Type B pancreatic cell (in vitro differentiated cells): ENCODE measurements at places on chromosomes 1 and 21. TPM values are rescaled to one million over a fixed set of nuclear protein-coding genes. Genes with fewer than 3 reads are reported as not detected.

SLC35D1 gene
- total RNA-seq: 10.0 and 13.0 TPM in 2 replicates

MYOG gene
- total RNA-seq: 2.1 TPM in 1 of 2 replicates, not detected in the other

HSF2BP gene
- 1.1 and 1.3 TPM in 2 replicates for total RNA-seq

GPR25 gene
- not detected in 2 replicates for total RNA-seq

SLAMF7 gene
- 0.45 and 0.48 TPM in 2 replicates for total RNA-seq

ITGB2 gene
- 0.36 and 0.80 TPM in 2 replicates for total RNA-seq

GRCh38 chr1:182391028-182391361 is 595 bp downstream of the GLUL start:
- no peak for DNase-seq
- peak overlapping the region; percentile 99 for H3K4me3 ChIP-seq
- peaks cover 39% of the 10 kb centered on the region for H3K36me3 ChIP-seq
- H3K27me3 ChIP-seq: no peaks in the 10 kb centered on the region
- peaks cover 33% of the 10 kb centered on the region for H3K4me1 ChIP-seq

GRCh38 chr1:210586771-210587170 is 258.1 kb downstream of the HHAT start:
- H3K4me3 ChIP-seq: no peak overlapping the region
- no peaks in the 10 kb centered on the region for H3K36me3 ChIP-seq
- H3K4me1 ChIP-seq: peaks cover 6% of the 10 kb centered on the region
- H3K27me3 ChIP-seq: peaks cover 12% of the 10 kb centered on the region
- DNase-seq: no peak

GRCh38 chr1:74464037-74464436 is 48.4 kb downstream of the LRRC53 start:
- peaks cover 4% of the 10 kb centered on the region for H3K4me1 ChIP-seq
- H3K36me3 ChIP-seq: no peaks in the 10 kb centered on the region
- no peak overlapping the region for H3K4me3 ChIP-seq
- no peak overlapping the region for H3K27ac ChIP-seq
- no peak for DNase-seq
- H3K27me3 ChIP-seq: peaks cover 11% of the 10 kb centered on the region

DNA sequence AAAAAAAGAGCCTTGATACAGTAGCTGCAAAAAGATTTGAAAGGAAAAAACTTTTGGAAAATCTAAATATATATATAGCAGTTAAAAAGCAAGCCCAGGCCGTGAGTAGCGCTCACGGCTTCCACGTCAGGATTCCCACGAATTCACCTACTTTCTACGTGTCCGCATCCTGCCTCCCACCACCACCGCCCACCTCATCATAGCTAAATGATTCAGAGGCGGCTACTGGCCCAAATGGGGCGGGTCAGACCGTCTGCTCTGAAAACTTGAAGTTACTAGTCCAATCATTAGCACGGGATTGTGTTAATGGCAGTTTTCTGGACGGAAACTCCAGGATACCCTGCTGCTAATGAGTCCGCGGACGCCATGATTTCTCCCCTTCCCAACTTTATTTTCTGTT is 1.3 kb upstream of the CCSAP start:
- peak overlapping the region; percentile 89 for H3K4me3 ChIP-seq
- peaks cover 25% of the 10 kb centered on the region for H3K27me3 ChIP-seq
- DNase-seq: no peak
- H3K4me1 ChIP-seq: peaks cover 26% of the 10 kb centered on the region
- peaks cover 11% of the 10 kb centered on the region for H3K36me3 ChIP-seq

GRCh38 chr1:61506236-61506635 is 218.7 kb downstream of the TM2D1 start:
- H3K36me3 ChIP-seq: no peaks in the 10 kb centered on the region
- no peak overlapping the region for H3K4me3 ChIP-seq
- H3K27ac ChIP-seq: no peak overlapping the region
- no peak for DNase-seq
- H3K27me3 ChIP-seq: no peaks in the 10 kb centered on the region

DNA sequence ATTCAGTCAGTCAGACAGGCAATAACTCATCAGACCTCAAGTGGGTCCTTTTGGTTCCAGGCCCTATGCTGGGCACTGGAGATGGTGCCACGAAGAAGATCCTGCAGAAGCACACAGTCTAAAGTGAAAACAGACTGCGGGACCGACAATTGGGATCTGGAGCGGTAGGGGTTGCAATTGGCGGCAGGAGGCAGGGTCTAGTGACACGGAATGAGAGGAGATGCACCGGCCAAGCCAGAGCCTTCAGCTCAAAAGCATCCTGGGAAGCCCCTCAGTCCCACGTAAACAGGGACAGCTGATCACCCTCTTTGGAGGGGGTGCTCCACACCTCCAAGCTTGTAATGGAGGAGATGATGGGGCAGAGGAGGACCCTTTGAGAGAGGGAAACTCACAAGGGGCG is 56.2 kb downstream of the KLHDC7A start:
- H3K4me3 ChIP-seq: no peak overlapping the region
- peak; percentile 31 for DNase-seq
- no peaks in the 10 kb centered on the region for H3K36me3 ChIP-seq
- H3K27ac ChIP-seq: peak overlapping the region; percentile 70
- H3K4me1 ChIP-seq: no peaks in the 10 kb centered on the region
- H3K27me3 ChIP-seq: peaks cover 58% of the 10 kb centered on the region

DNA sequence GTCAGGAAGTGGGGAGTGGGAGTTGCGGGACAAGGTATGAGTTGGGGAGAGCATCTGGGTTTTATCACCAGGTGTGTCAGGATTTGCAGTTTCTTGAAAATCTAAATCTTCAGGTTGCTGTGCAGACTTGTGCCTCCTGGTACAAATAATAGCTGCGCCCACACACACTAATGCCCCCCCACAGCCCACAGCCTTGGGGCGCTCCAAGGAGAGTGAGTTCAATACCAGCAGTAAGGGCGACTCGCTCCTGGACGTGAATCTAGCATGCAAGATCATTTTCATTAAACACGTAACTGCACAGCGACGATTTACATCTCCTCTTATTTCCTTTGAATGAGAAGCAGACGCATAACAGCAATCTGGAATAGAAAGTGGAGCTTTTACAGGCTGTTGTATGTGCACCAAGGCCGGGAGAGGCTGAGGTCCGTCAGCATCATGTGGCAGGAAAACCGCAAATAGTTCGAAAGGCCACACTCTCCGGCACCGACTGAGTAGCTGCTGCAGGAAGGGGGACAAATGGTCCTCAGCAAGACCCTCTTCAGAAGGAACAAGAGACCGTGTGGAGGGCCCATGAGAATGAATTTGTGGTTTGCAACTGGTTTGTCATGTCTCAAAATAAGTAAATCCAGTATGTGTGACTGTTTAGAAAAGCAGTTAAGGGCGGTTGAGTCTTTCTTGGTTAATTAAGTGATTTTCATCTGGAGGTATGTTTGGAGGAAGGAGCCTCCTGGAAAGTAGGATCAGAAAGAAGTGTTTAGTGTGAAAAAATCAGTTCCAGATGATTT is 439.5 kb downstream of the SMYD3 start:
- DNase-seq: no peak
- H3K4me3 ChIP-seq: peak overlapping the region; percentile 12
- H3K27ac ChIP-seq: no peak overlapping the region
- no peaks in the 10 kb centered on the region for H3K36me3 ChIP-seq

DNA sequence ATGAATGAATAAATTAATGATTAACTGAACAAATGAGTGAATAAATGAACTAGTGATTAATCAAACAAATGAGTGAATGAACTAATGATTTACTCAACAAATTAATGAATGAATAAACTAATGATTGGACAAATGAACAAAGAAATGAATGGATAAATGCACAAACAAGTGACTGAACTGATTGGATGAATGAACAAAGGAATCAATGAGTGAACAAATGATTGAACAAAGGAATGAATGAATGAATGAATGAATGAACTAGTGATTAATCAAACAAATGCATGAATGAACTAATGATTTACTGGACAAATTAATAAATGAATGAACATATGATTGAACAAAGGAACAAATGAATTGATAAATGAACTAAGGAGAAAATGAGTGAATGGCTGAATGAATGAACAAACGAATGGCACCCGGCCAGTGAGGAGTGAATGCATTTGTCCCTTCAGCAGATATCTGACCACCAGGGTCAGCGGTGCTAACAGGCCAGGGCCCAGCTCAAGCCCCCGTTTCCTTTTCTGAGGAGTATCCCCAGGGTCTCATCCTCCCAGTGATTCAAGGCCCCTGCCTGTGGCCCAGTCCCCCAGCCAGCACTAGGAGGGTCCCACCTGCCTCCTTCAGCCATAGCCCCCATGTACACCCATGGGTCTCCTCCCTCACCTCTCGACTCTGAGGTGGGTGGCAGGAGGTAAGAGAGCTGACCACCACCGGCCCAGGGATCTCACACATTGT is 49.9 kb downstream of the WNT9A start:
- peak; percentile 59 for DNase-seq
- no peaks in the 10 kb centered on the region for H3K27me3 ChIP-seq
- H3K4me3 ChIP-seq: no peak overlapping the region
- H3K4me1 ChIP-seq: peaks cover 12% of the 10 kb centered on the region

DNA sequence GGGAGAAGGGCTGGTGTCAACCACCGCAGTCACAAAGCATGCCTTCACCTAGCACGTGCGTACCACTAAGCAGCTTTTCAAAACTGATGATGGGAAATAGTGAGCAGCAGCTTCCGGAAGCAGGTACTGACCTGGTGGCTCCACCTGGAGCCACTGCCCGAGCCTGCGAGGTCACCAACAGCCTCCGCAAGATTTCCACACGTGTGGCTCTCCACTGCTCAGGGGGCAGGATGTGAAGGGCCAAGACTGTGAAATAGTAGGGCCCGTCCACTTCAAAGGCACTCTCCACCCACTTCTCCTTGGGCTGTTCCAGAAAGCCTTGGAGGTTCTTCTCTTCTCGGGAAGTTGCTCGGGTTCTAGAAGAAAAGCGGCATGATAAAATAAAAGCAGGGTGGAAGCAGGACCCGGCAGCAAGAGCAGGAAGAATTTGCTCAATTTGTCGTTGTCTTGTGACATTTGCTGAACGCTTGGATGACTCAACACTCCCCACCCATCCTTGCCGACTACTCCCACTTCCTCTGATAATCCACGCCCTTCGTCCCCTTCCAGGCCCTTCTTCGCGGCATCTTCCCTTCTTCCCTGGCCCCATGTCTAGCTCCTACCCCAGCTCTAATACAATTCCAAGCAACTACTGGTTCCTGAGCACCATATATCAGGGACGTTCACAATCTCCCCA is 124.9 kb upstream of the IFFO2 start:
- peaks cover 4% of the 10 kb centered on the region for H3K4me1 ChIP-seq
- DNase-seq: no peak
- H3K27ac ChIP-seq: peak overlapping the region; percentile 53
- no peaks in the 10 kb centered on the region for H3K27me3 ChIP-seq
- peaks cover 38% of the 10 kb centered on the region for H3K36me3 ChIP-seq
- H3K4me3 ChIP-seq: no peak overlapping the region

GRCh38 chr1:87979079-87979478 is 650.4 kb downstream of the LMO4 start:
- H3K27ac ChIP-seq: no peak overlapping the region
- peaks cover 18% of the 10 kb centered on the region for H3K4me1 ChIP-seq
- no peak for DNase-seq
- peak overlapping the region; percentile 4 for H3K4me3 ChIP-seq
- no peaks in the 10 kb centered on the region for H3K36me3 ChIP-seq
- H3K27me3 ChIP-seq: no peaks in the 10 kb centered on the region

GRCh38 chr1:15592285-15592684 is 7.4 kb upstream of the AGMAT start:
- DNase-seq: no peak
- no peaks in the 10 kb centered on the region for H3K4me1 ChIP-seq
- peaks cover 3% of the 10 kb centered on the region for H3K27me3 ChIP-seq

DNA sequence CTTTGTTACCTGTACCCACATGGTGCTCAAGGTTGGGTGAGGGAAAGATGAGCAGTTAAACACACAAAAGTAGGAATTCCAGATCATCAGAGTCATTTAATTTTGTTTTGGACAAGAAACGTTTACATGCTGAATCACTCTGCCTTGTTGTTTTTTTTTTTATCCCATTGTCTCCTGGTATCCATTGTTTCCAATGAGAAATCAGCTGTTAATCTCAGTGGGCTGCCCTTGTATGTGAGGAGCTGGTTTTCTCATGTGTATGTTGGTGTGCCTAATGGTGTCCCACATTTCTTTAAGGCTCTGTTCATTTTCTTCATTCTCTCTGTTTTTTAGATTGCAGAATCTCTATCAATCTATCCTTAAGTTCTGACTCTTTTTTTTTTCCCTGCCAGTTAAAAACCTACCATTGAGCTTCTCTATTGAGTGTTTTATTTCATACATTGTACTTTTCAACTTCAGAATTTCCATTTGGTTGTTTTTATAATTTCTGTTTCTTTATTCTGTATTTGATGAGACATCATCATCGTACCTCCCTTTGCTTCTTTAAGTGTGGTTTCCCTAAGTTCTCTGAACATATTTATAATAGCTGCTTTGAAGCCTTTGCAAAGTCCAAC is 8.8 kb upstream of the OBSCN start:
- DNase-seq: no peak
- no peak overlapping the region for H3K27ac ChIP-seq
- H3K4me3 ChIP-seq: no peak overlapping the region

DNA sequence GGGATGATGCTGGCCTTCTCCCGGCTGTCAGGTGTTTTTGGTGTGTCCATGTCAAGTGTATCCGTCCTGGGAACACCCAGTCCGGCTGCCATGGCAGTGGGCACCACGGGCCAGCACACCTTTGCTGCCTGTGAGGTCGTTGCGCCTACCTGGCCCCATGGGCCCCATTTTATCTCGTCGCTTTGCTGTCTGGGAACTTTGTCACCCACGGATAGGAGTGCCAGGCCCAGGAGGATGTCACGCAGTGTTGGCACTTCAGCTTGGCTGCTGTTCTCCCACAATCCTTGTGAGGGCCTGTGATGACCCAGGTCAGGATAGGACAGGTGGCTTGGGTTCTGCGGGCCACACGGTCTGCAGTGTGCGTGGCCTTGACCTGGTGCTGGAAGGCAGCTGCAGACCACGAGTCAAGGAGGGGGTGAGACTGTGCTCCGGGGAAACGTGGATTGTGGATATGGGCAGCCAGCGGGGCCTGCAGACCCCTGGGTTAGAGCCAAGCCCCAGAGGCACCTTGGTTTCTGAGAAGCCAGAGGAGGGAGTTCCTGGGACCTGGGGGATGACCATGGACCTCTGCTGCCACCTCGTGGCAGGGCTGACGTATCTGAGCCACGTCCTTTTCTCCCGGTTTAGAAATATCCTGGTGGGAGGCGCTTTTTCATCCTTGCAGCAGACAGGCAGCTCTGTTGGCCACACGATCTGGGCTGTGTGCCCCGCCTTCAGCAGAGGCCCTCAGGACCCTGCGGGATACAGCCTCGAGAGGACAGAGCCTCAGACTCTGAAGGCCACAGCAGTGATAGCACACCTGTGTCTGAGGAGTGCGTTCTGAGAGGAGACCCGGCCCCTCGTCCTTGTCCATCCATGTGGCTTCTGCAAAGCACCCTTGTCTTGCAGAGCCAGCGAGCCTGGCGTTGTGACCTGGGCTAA is 161.1 kb upstream of the COL6A1 start:
- no peaks in the 10 kb centered on the region for H3K36me3 ChIP-seq
- DNase-seq: peak; percentile 85
- H3K4me1 ChIP-seq: peaks cover 29% of the 10 kb centered on the region
- no peak overlapping the region for H3K27ac ChIP-seq
- no peak overlapping the region for H3K4me3 ChIP-seq
- H3K27me3 ChIP-seq: peaks cover 13% of the 10 kb centered on the region
